ENCODE measurements at places on chromosomes 4 and X. TPM values are rescaled to one million over a fixed set of nuclear protein-coding genes. Genes with fewer than 3 reads are reported as not detected.

DNA sequence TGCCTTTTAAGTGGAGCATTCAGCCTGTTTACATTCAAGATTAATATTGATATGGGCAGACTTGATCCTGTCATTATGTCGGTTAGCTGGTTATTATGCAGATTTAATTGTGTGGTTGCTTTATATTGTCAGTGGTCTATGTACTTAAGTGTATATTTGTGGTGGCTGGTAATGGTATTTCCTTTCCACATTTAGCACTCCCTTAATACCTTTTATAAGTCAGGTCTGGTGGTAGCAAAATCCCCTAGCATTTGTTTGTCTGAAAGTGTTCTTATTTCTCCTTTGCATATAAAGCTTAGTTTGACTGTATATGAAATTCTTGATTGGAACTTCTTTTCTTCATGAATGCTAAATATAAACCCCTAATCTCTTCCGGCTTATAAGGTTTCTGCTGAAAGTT lies 403.7 kb upstream of the EPHA5 start:
- H3K27me3 ChIP-seq, result no peaks in the 10 kb centered on the region
- H3K4me3 ChIP-seq, result no peak overlapping the region
- H3K27ac ChIP-seq, result no peak overlapping the region
- no peaks in the 10 kb centered on the region for H3K4me1 ChIP-seq

GRCh38 chr4:39865280-39865679 lies 112.4 kb downstream of the PDS5A start:
- no peak for DNase-seq
- H3K27me3 ChIP-seq, result no peaks in the 10 kb centered on the region
- no peaks in the 10 kb centered on the region for H3K4me1 ChIP-seq
- no peak overlapping the region for H3K4me3 ChIP-seq
- no peak overlapping the region for H3K27ac ChIP-seq

DNA sequence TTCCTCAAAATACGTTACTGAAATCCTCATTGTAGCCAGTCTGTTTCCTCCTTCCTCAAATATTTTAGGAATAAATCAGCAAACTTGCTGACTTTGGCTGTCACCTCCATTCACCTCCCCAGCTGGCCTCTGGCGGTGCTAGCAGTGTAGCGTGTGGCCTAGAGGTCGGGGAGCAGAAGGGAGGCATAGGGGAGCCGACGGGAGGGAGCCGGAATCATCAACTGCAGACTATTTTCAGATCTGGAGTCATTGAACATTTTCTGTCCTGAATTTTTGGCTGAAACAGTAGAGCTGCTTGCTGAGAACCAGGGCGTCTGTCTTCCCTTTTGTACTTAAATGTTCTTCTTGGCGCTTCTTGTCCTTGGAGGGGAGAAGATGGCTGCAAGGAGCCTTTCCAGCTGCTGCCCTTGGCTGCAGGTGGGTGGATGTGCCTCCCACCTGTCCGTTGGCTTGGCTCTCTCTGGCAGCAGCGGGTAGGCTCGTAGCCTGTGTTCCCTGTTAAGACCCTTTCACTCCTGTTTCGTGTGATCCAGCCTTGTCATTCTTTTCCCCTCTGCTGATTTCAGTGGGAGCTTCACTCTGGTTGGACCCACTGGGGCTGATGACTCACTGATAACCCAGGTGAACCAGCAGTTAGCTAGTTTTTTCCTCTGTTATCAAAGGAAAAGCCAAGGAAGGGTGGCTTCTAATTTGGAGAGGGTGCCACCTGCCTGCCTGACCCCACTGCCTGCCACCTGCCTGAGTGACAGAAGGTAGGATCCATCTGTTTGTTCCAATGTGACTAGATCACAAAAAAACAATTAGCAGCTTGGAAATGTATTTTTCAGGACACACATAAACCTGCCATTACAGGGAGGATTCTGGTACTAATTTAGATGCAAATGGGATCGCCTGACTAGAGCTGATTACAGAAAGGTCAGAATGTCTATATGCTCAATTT lies 135.9 kb downstream of the GATB start:
- no peak overlapping the region for H3K4me3 ChIP-seq
- peaks cover 36% of the 10 kb centered on the region for H3K27me3 ChIP-seq
- no peak overlapping the region for H3K27ac ChIP-seq
- H3K36me3 ChIP-seq, result no peaks in the 10 kb centered on the region
- H3K4me1 ChIP-seq, result peaks cover 2% of the 10 kb centered on the region

DNA sequence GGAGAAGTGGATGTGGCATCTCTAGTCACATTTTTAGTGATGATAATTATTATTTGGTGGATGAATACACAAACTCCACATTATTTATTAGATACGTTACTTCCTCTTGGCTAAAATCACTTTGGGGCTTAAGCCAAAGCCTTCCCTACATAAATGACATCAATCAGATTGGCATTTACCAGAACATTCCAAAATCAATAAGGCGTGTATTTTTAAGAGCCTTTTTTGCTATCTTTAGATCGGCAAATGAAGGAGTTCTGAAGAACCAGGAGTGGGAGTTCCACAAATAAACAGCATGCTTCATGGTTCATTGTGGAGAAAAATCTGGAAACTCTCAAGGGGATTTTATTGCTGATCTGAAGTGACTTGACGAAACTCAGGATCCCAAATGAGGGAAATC lies 89.7 kb downstream of the AMELX start:
- H3K27me3 ChIP-seq, result no peaks in the 10 kb centered on the region
- no peaks in the 10 kb centered on the region for H3K36me3 ChIP-seq
- no peak for DNase-seq

Gene ERAS
- not detected for total RNA-seq

Gene PDGFRA
- total RNA-seq, result 214 TPM

Data from osteocyte (in vitro differentiated cells).